ENCODE measurements at places on chromosomes 7 and 10. TPM values are rescaled to one million over a fixed set of nuclear protein-coding genes. Genes with fewer than 3 reads are reported as not detected.

Gene CCT6A
- polyA plus RNA-seq: 102 TPM

Gene COL1A2
- 167 TPM for polyA plus RNA-seq

Gene NOM1
- 4.2 TPM for polyA plus RNA-seq

Gene ELFN1
- 5.5 TPM for polyA plus RNA-seq

Gene UPF2
- polyA plus RNA-seq: 9.1 TPM

Gene PSAP
- polyA plus RNA-seq: 822 TPM

Gene MIOS
- polyA plus RNA-seq: 12.6 TPM

Gene SORCS1
- 0.16 TPM for polyA plus RNA-seq

Gene CRHR2
- polyA plus RNA-seq: 1.1 TPM

Gene CCL24
- 1.0 TPM for polyA plus RNA-seq

Gene CCDC172
- not detected for polyA plus RNA-seq

Gene THSD7A
- polyA plus RNA-seq: 1.9 TPM

Gene CLRN3
- polyA plus RNA-seq: 0.07 TPM

Gene GRM8
- polyA plus RNA-seq: 0.08 TPM

Gene MAGI2
- polyA plus RNA-seq: 3.2 TPM

Gene HTRA1
- polyA plus RNA-seq: 244 TPM

Gene PALD1
- 2.3 TPM for polyA plus RNA-seq

Gene ZNF511
- polyA plus RNA-seq: 29.7 TPM

Gene CRYGN
- polyA plus RNA-seq: 0.68 TPM

Gene NFE2L3
- polyA plus RNA-seq: 1.3 TPM

Gene ZNF394
- polyA plus RNA-seq: 15.2 TPM

Gene CDH23
- 2.0 TPM for polyA plus RNA-seq

Gene SLK
- polyA plus RNA-seq: 8.2 TPM

Gene FRAT1
- 2.7 TPM for polyA plus RNA-seq

Gene DNAJC1
- 37.4 TPM for polyA plus RNA-seq

Gene ICA1
- 17.0 TPM for polyA plus RNA-seq

Gene APBB1IP
- polyA plus RNA-seq: 4.2 TPM

Gene RAB19
- not detected for polyA plus RNA-seq

Gene GAD2
- polyA plus RNA-seq: 5.9 TPM

Gene IGF2BP3
- 0.68 TPM for polyA plus RNA-seq

Measured in adipose tissue (tissue), 3 donors.